ENCODE measurements at places on chromosomes 4 and X. TPM values are rescaled to one million over a fixed set of nuclear protein-coding genes. Genes with fewer than 3 reads are reported as not detected.

- no peak for DNase-seq
Observed at GRCh38 chrX:119155416-119156035, 27.9 kb upstream of the KIAA1210 start.

DNA sequence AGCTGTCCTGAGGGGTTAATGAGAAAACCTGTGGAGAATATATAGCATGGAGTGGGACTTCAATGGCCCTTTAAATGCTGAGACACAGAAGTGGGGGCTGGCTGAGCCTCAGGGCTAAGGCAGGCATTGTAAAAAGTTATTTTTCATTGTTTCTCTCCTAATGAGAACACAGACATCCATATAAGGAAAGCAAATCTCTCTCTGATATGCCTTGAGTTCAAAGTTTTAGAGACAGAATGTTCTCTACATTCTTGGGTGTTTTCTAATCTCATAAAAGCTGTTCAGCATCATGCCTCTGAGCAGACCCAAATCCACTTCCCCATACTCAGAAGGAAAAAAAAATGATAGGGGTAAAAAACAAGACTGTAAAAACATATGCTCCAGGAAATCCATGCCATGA, 16.8 kb upstream of the RAB40A start:
- no peak for DNase-seq

DNA sequence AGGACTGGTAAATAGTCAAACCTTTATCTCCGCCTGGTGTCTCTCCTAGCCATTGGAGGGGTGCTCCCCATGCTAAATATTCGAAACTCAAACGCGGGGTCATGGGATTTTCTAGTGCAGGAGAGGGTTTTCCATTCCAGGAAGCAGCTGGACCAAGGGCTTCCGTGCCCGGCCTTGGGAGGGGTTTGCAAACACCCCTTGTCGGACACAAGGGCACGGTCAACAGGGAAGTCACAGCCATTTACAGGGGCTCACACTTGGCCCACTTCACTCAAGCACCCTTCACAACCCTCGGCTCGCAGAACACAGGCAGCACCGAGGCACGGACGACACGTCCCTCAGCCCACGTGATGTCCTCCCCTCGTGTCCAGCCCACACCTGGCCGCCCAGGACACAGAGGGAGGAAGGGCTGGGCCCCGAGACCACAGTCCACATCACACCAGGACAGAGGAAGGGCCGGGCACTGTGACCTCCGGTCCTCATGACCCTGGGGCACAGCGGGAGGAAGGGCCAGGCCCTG, 10.3 kb upstream of the PLCXD1 start:
- DNase-seq, result peak; percentile 79

- DNase-seq, result no peak
Observed at GRCh38 chrX:70117738-70118137, 15.5 kb upstream of the IGBP1 start.

DNA sequence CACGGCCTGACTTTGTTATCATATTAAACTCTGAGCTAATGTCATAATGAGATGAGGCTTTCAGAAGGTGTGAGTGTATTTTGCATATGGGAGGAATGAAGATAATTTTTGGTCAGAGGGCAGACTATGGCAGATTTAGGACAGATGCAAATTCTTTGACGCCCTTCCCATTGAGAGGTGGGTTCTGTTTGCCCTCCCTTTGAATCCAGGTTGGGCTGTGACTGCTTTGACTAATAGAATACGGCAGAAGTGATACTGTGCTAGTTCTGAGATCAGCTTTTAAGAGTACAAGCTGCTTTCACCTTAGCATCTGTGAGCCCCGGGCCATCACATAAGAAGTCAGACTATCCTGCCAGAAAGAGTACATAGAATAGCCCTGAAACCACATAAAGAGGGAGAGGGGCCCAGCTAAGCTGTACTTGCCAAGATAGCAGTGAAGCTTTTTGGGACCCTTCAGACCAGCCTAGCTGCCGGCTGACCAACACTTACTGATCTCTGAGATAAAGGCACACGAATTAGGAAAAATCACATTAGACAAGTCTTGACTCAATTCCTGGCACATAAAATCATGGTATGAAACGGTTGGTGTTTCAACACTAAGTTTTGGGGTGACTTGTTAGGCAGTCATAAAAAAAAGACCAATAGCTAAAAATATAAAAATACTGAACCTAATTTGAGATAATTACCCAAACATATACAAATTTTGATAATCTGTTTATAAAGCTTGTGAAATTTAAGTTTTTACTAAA, 166.7 kb upstream of the SH3RF1 start:
- no peak for DNase-seq

- no peak for DNase-seq
Observed at GRCh38 chr4:54296548-54297203, 67.6 kb downstream of the PDGFRA start.

DNA sequence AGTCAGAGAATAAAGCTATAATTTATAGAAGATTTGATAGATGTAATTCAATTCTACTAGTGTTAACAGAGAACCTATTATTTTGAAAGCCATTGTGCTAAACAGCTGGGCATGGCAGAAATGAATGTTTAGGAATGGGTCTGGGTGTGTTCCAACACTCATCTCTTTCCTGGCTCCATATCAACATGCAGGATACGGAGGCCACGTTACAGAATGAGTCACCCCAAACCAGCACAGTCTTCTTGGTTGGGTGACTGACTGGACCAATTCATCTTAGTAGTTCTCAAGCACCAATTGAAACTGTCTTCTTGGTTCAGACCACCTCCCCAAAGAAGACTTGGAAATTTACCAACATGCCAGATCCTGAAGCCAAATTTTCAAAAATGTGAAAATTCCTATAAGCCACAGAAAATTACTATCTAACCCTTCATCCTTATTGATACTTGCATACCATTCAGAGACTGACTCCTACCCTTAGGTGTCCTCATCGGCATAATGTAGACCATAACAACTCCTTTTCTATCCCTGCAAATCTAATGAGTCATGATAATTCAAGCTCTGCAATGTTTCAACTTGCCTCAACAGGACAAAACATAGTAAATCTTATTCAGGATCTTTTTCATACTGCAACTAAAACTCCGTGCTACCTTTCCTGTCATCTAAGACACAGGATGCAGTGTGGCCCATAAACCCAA, 52.0 kb upstream of the ATOH1 start:
- DNase-seq, result no peak

DNA sequence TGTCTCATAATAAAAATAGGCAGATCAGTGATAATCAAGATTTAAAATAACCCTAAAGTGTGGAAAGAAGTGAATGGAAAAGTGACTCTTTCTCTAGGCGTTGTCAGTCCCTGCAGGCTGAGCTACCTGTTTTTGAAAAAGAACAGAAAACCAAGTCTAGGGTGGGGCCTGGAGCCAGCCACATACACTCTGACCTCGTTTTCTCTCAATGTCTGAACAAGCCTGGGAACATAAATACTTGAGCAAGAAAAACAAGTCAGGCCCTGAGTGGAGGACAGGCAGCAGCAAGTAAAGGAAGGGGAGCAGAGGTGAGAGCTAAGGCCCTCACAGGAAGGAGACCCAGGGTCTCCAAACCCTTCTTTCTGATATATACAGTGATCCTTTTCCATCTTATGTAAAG, 91.7 kb upstream of the HPF1 start:
- no peak for DNase-seq

- no peak for DNase-seq
Observed at GRCh38 chrX:8897259-8897658, 96.1 kb upstream of the FAM9A start.

GRCh38 chr4:67874986-67875385, 8.8 kb downstream of the TMPRSS11D start:
- DNase-seq, result no peak

DNA sequence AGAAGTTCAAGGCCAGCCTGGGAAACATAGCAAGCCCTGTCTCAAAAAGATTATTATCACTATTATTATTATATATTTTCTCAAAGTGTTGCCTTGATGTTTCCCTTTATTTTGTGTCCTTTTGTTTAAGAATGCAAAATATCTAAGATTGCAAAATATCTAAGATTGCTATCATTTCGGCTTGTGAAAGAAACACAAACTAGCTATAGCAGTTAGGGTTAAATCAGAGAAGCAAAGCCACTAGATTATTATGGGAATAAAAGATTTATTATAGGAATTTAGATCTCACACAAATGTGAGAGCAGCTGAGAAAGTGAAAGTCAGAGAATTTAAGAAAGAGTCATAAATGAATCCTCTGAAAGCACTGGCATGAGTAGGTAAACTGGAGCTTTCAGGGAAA, 18.0 kb upstream of the TMEM184C start:
- no peak for DNase-seq

DNA sequence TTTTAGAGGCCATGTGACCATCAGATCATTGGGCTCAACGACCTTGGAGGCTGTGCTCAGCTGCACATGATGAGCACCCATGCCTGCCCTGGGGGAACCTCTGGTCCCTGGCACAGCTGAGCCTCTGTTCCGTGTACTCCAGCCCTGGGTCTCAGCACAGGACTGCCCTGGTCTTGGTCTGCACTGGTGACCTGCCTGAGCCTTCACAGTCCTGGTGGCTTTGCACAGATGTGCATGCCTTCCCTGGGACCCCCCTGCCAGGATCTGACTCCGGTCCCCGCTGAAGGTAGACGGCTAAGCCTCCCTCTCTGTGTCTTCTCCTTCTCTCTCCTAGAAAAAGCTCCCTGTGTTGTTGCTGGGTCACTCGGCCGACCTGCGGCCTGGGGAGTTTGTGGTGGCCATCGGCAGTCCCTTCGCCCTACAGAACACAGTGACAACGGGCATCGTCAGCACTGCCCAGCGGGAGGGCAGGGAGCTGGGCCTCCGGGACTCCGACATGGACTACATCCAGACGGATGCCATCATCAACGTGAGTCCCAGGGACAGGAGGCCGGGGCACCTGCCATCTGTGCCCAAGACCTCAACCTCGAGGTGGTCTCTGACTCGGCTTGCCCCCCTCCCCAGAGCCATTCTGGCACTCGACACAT, 21.6 kb downstream of the HTRA3 start:
- peak; percentile 69 for DNase-seq

- no peak for DNase-seq
Observed at GRCh38 chrX:108735679-108736508, 469 bp downstream of the IRS4 start.

DNA sequence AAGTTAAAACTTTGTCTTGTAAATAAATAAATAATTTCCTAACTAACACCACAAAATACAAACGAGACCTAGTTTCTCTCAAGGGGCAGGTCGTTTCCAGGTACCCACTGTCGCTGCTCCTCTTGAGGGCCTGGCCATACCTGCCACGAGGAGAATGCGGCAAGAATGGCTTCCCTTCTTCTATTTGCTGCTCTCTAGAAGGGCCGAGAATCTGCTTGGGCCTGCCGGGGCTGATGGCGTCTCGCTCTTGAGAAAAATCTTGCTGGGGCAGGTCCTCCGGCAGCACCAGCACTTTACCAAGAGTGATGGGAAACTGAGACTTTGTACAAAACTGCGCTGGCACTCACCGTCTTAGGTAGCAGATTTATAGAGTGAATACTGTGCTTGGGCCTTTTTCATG, 31.5 kb downstream of the CYLC1 start:
- peak; percentile 29 for DNase-seq

The NPY2R gene
- 0.03 TPM for polyA plus RNA-seq

The MED12 gene
- polyA plus RNA-seq, result 5.2 TPM

The PRICKLE3 gene
- 6.2 TPM for polyA plus RNA-seq

The PCDH18 gene
- 0.90 TPM for polyA plus RNA-seq

The SHROOM4 gene
- polyA plus RNA-seq, result 0.24 TPM

The NXF2B gene
- polyA plus RNA-seq, result not detected

The ATOH1 gene
- not detected for polyA plus RNA-seq

The S100G gene
- polyA plus RNA-seq, result not detected

The GCNA gene
- 1.9 TPM for polyA plus RNA-seq

The SYTL5 gene
- not detected for polyA plus RNA-seq
